HuH-7.5 (cell line): ENCODE measurements at places on chromosomes 3 and 15.
A peak's percentile ranks its signal among the peaks of the same experiment; 100 is the strongest.

DNA sequence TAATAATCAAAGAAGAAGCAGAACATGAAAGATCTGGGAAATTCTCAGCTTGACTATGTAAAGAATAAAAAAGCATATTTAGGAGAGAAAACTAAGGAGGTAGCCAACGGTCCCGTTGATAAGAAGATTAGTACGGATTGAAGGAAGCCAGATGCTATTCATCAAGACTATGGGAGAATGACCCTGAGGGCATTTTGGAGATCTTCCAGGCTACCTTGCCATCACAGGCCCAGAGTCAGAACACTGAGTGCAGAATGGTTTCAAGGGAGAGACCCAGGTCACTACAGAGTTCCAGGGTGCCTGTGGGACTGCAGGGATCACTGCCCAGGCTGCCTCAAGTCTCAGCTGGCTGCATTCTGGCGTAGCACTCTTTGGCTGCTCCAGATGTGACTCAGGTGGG is 752.9 kb upstream of the ARPP21 start:
- DNase-seq = no peak

GRCh38 chr15:53320816-53321215 is 438.6 kb downstream of the WDR72 start:
- no peak for DNase-seq

- no peak for DNase-seq
Observed at GRCh38 chr3:177441813-177442646, 244.7 kb upstream of the TBL1XR1 start.

DNA sequence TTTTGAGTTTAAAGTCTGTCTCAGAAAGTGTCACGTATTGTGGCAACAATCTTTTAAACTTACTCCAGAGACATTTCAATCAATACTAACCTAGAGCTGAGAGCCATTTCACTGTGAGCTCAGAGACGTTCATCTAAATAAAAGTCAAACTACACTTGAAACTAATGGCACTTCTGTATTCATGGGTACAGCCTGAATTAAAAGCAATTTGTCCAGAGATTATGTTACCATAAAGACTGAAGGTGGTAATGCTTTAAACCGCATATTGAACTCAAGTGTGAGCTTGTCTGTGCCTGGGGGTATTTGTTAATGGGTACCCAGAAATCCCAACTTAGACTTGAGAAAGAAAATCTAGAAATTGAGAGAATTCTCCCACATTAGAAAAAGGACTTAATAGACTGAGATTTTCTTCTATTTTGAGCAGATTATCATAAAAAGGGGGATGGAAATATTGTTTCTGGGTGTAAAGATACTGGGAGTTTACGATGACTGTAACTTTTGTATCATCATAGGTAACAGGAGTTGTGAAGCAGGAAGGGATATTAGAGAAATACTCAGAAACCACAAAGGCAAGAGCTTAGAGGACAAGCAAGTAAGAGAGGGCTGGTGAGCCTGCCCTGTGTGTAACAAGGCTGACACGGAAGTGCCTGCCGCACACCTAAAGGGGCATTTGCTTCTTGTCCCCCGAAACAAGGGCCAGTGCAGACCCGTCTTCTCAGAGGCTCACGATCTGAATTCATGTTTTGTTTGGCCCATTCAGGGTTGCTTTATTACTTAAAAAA is 36.9 kb downstream of the LRIG1 start:
- no peak for DNase-seq

GRCh38 chr3:115549071-115549470 is 74.2 kb upstream of the GAP43 start:
- DNase-seq = no peak

DNA sequence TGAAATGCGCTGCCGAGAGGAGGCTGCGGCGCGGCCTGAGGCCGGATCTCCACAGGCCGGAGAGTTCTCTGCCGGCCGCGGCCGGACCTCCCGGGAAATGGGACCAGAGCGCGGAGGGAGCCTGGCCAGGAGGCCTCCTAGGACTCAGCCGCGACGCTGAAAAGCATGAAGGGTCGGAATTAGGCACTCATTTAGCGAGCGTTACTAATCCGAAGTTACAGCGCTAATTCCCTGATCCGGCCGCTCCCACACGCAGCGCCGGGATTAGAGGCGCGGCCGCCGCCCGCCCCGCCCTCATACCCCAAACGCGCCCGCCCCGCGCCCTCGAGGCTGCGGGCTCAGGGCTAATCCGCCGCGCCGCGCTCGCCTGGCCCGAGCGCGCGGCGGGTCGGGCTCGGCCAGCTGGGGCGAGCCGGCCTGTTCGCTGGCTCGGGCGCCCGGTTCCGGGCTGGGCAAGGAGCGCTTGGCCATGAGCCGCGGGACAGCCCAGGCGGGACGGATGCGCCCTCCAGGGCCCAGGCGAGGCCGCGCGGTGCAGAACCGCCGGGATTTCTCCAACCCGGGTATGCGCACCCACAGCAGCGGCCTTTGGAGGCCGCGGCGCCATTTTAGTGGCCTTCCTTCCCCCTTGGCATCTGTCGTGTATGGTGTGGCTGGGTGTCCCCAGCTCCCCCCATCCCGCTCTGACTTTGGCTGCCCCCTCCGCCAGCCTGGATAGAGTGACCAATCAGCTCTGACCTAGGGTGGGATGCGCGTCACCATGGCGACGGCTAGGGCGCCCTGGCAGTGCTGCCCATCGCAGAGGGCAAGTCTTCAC is 36.8 kb upstream of the POLG start:
- DNase-seq = no peak

DNA sequence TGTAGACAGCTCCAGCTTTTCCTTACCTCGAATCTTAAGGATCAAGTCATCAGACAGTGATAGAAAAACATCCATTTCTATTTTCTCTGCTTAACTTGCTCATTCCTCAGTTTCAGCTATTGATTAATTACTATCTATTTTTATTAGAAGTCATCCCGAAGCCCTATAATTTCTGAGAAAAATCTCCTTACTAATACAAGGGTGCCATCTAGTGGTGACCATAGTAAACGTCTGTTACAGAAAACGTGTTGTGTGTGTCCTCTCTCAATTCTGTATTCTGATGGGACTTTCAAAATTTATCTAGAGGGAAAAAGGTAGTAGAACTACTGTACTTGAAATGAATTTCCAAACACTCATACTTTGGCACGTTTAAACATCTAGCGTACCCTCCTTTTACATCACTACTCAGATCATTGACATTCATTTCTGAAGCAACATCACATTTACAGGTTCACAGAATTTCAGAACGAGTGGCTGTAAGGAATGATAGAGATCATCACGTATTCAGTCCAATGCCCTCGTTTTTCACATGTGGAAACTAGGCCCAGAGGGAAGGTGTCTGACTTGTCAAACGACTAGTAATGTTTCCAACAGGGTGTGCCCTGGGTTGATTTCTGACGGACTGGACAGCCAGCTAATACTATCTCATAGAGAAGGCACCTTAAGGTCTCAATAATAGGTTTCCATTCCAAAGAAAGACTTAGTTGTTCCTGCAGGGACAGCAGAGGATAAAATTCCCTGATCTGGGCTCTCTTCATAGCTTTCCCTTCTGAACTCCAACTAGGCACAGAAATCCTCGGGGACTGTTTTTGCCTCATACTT is 25.6 kb downstream of the HACD2 start:
- DNase-seq = peak; percentile 30

DNA sequence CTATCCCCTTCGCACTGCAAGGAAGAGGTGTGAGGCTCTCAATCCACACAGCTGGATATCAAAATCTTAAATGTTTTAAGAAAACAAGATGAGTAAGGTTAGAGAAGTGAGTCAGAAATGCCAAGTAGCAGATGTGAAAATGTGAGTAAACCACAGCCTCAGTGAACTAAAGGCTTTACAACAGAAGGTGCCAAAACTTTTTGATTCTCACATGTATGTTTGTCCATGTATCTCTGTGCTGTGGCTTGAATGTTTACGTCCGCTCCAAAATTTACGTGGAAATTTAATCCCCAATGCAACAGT is 126.8 kb upstream of the PFN2 start:
- no peak for DNase-seq

- no peak for DNase-seq
Observed at GRCh38 chr3:6825524-6825923, 35.4 kb upstream of the GRM7 start.

- DNase-seq = no peak
Observed at GRCh38 chr15:83206526-83207008, 1.1 kb downstream of the HDGFL3 start.

DNA sequence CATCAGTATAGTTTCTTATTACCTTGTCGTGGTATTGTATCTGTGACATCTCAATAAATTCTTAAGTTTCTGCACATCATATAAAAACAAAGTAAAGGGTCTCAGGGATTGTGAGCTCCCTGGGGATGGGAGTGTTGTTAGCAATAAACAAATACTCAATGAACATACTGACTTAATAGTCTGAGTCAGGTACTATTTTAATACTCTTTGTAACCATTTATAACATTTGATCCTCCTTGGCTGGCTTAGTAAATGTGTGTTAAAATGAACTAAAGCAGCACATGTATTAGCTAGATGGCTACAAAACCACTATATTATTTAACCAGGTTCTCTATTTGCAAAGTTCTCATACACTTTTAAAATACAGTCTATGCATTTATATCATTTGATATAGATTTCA is 1.8 kb downstream of the ICE2 start:
- no peak for DNase-seq

- DNase-seq = no peak
Observed at GRCh38 chr15:49135911-49136310, 19.5 kb downstream of the COPS2 start.

- no peak for DNase-seq
Observed at GRCh38 chr3:9553021-9553947, at the start of gene LHFPL4. LHFPL4 (minus strand) TSS chr3:9553822; CDS start chr3:9552679, 1,143 bp downstream.

GRCh38 chr15:20356444-20356910 is 185.1 kb downstream of the GOLGA6L6 start:
- DNase-seq = peak; percentile 59
